ENCODE measurements at places on chromosomes 5 and 9. TPM values are rescaled to one million over a fixed set of nuclear protein-coding genes. Genes with fewer than 3 reads are reported as not detected.

Gene CSF1R
- 0.25 TPM for total RNA-seq

Gene MARCHF11
- not detected for total RNA-seq

Gene PITX1
- 1.5 TPM for total RNA-seq

Gene TMEM174
- total RNA-seq: not detected

Gene PRR16
- total RNA-seq: 5.9 TPM

Gene PCDHB4
- total RNA-seq: 0.12 TPM
